CD4-positive, alpha-beta T cell treated with Interleukin-17A for 4 hours (primary cell): ENCODE measurements at places on chromosomes 1 and 21.

- peak; percentile 63 for DNase-seq
Observed at GRCh38 chr1:159008744-159009188, 941 bp upstream of the IFI16 start.

DNA sequence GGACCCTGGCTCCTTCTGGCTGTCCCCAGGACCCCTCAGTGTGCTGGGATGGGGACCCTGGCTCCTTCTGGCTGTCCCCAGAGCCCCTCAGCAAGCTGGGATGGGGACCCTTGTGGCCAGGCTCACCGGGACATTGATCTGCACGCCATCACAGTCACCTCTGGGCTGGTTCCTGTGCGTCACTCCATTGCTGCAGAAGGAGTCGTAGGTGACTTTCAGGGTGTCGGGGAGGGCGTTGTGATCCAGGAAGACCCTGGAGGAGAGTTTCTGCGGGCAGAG, 19.7 kb upstream of the PTTG1IP start:
- DNase-seq: no peak

GRCh38 chr1:18536356-18536755, 55.6 kb downstream of the KLHDC7A start:
- DNase-seq: no peak

- DNase-seq: no peak
Observed at GRCh38 chr1:226650236-226650841, 88.7 kb downstream of the ITPKB start.

DNA sequence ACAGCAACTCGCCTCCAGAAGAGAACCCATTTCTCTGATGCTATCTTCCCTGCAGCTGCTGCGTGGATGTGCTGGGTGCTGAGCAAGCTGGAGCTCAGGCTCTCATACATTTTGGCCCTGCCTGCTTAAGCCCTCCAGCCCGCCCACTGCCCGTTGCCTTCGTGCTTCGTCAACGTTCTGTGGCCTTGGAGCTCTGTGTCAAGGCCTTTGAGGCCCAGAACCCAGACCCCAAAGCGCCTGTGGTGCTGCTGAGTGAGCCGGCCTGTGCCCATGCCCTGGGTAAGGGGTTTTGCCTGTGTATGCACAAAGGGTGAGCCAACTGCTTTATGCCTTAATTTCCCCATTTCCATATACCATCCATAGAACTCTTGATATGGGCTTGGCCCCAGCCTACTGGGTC, 1.1 kb downstream of the DPH2 start:
- no peak for DNase-seq

DNA sequence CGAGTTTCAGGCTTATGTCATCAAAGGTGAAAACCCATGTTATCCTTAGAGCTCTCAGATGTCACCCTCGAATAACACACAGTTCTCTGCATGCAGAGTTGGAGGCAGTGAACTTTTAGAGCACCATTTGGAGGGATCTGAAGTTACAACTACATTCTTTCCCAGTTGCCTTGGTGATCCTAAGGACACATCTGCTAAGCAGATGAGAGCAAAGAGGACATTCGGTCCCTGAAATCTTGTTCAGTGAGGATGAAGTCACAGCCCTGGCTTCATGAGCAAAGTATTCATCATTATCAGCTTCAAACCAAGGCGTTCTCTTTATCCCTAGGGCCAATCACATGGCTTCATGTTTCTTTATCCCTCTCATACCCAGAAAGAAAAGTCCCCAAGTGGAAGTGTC, 23.1 kb upstream of the MCOLN2 start:
- no peak for DNase-seq
